ENCODE measurements at places on chromosomes 7 and 10. TPM values are rescaled to one million over a fixed set of nuclear protein-coding genes. Genes with fewer than 3 reads are reported as not detected.
A peak's percentile ranks its signal among the peaks of the same experiment; 100 is the strongest.

DNA sequence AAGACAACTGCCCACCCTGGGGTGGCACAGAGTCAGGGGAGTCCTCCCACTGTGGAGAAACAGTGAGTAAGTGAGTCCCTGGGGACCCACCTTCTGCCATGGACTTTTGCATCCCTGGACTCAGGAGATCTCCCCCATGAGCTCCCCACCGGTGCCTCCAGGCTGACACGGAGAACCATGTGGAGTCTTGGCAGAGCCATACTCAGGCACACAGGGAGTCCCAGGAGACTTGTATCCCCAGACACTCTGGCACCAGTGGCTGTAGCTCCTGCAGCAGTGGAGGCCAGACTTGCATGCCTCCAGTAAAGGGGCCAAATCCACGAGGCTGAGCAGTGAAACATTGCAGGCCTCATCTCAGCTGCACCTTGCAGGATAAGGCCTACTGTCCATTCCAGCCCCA lies 791.4 kb downstream of the PCDH15 start:
- no peak for DNase-seq

DNA sequence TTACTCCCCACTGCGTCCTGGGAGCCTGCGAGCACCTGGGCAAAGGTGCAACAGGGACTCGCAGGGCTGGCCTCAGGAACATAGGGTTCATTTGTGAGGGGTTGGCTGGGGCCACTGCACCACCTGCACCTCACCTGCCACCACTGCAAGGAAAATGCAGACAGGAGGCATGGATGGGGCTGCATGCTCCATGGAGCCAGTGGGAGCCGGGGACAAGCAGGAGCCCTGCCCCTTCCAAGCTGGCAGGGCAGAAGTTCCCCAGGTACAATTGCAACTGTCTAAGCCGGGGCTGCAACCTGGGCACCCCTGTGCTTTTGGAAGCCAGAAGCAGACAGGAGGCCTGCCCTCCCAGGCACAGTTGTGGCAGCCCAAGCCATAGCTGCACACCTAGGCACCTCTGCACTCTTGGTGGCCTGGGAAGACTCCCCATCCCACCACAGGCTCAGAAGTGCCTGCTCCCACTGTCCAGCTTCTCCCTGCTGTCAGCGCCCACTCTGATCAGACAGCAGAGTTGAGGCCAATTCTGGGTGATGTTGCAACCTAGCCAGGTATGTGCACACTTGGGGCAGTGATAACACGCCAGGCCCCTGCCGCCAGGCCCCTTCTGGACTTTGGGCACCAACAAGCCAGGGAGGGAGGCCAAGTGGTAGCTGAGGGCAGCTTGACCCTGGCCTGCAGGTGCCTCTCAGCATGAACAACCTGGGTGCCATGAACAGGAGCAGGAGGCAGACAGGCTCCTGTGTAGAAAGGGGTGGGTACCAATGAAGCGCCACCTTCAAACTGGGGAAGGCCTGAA lies 58.2 kb downstream of the TMEM106B start:
- DNase-seq, result no peak

DNA sequence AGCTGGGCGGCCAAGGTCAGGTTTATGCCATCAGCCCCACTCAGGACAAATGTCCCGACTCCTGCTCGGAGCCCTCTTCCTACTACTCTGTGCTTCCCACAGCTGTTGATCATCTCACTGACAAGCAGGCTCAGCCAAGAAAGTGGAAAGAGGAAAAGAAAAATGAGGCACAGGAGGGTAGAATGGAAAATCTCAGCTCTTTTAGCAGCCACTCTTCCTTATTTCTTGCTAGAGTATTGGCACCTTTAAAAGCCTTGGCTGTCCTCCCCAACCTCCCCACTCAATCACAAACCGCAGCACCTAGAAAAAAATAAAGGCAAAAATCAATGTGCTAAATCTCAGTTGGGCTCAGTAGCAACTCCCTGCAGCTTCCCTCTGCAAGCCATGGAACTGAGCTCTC lies 35.3 kb upstream of the AGK start:
- no peak for DNase-seq

The GRM3 gene
- not detected for total RNA-seq

GRCh38 chr10:49519717-49520116 lies 19.2 kb downstream of the ERCC6 start:
- no peak for DNase-seq

DNA sequence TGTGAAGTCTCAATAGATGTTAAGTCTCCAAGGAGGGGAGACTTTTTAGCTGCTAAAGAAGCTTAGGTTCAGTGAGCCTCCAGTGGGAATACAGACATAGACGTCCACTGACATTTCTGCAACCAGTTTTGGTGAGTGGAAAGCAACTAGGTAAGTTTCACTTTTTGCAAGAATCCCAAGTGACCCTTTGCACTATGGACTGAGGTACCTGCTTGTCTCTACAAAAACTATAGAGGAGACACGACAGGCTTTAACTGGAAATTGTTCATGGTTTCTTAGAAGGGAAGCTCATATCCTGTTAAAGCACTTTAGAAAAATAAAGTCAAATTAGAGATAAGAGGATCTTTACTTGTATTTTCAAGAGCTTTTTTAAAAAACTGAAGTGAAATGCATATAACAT lies 38.6 kb downstream of the GBF1 start:
- DNase-seq, result no peak

DNA sequence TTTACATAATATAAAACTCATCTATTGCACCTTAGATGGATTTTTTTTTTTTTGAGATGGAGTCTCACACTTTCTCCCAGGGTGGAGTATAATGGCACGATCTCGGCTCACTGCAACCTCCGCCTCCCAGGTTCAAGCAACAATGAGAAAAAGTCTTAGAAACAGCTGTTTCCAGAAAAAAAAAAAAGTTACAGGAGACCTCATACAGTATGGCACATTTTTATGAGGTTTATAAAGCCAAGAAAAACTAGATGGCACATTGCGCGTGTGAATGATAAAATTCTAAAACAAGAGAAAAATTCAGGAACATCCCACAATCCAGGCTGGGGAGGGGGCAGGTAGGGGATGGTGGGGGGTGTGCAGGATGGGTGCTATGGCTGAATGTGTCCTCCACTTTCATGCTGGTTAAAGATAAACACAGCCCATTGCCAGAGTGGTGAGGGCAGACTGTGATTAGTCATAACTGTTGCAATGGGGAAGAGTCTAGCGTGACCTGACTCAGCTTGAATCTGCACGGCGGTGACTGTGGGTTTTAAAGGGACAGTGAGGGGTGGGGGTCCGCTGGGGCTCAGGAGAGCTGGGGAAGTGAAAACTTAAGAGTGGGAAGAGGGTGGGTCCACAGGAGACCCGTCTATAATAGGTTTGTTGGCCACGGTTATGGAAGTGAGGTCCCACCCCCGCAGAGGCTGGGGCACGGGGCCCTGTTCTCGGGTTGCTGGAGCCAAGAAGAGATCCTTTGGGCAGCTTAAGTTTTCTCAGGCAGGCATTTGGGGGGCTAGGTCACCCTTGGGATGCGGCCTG lies 11.9 kb upstream of the LRRC27 start:
- DNase-seq, result no peak

GRCh38 chr7:99133766-99134564 lies 9.9 kb downstream of the SMURF1 start:
- no peak for DNase-seq

GRCh38 chr10:113071446-113071845 lies 121.4 kb downstream of the TCF7L2 start:
- DNase-seq, result peak; percentile 84

The GNB2 gene
- total RNA-seq, result 112 TPM

GRCh38 chr7:44269943-44270493 lies 55.4 kb downstream of the CAMK2B start:
- DNase-seq, result no peak

DNA sequence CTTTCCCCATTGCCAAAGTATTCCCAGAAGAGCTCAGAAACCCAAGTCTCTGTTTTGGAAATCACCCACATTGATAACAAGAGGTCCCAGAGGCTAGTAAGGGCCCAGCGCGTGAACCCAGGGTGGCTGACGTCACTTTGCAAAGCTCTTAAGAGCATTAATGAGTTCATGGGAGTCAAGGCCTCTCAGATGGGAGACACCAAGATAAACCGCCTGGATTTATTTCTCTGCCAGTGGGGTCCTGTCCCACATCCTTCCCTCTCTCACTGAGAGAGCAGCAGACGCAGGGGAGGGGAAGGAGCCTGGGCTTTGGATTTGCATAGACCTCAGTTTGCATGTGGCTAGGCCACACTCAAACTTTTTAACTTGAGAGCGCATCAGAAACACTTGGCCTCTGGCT lies 184.8 kb upstream of the PDE1C start:
- DNase-seq, result peak; percentile 55

The NANOS1 gene
- total RNA-seq, result 8.7 TPM

- peak; percentile 47 for DNase-seq
Observed at GRCh38 chr10:92087750-92088395, 164.3 kb downstream of the BTAF1 start.

- DNase-seq, result no peak
Observed at GRCh38 chr10:15419279-15419874, 48.3 kb upstream of the FAM171A1 start.

GRCh38 chr10:110744782-110745181 lies 100.6 kb downstream of the RBM20 start:
- no peak for DNase-seq

Measured in left ventricle myocardium superior (tissue), 1 donor.